HEK293T (cell line): ENCODE measurements at places on chromosomes 1 and 21.

DNA sequence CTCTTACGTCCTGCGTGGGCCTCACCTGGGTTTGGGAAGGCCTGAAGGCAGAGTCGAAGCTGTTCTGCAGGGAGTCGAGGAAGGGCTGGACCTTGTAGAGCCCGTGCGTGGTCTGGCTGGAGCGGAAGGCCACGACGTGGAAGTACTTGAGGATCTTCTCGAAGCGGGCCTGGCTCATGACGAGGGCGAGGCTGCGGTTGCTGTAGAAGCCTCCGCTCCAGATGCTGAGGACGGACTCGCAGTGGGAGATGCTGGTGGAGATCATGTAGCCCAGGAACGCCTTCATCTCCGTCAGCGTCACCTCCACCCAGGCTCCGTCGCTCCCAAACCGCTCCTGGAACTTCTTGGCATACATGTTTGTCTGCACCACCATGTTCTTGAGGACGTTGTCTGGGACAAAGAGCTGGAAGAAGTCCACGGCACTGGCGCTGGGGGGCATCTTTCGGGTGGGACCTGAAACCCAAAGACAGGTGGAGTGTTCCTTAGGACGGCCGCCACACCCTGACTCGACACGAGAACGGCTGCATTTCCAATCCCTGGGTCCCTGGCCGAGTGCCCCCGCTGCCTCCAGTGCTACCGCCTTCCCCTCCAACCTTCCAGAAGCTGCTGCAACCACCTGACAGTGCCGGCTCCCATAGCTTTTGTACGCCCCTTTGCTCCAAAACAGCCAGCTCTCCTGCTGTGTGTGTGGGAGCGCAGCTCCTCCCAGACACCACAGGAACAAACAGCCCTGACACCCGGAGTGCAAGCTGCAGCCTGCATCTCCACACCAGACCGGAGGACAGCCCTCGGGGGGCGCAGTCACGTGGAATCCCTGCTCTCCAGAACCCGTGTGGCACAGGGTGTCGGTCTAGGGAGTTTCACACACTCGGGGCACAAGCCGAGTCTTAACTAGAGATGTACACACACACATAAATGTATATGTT is 69.0 kb downstream of the PGBD5 start:
- DNase-seq, result no peak

DNA sequence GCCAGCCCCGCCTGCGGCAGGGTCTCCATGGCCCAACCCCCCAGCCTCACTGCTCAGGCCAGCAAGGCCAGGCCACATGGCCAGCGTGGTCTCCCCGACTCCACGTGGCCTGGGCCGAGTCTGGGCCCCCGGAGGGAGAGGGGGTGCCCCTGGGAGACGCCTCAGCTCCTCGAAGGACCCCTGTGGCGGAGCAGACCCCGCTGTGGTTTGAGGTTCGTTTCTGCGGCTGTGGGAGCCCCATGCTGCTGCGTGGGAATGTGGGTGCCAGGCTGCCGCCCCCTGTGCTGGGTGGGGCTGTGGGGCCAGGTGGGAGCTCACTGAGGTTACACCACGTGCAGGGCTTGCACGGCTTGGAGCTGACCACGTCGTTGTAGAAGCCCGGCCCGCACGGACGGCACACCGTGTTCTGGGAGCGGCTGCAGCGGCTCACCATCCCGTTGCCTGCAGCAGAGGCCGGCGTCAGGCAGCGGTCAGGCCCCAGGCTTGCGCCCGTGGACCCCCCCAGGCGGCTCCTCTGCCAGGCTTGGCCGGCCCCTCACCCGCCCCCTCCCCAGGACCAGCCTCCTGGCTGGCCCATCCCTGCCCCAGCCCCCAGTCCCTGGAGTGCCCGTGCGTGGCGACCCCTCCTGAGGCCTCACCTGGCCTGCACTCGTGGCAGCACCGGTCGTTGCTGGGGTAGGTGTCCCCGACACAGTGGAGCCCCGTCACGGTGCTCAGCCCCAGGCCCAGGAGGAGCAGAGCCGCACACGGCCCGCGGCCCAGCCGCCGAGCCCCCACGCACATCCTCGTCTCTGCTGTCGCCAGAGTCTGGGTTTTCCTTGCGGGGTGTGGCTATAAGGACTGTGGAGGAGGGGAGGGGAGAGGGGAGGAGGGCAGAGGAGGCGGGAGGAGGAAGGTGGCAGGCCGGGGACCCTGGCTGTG is at the start of gene TNFRSF4:
TNFRSF4 (minus strand) TSS at position 809 of the 921 bp plus-strand sequence; CDS start at position 783, 26 bp downstream.
- DNase-seq, result no peak

DNA sequence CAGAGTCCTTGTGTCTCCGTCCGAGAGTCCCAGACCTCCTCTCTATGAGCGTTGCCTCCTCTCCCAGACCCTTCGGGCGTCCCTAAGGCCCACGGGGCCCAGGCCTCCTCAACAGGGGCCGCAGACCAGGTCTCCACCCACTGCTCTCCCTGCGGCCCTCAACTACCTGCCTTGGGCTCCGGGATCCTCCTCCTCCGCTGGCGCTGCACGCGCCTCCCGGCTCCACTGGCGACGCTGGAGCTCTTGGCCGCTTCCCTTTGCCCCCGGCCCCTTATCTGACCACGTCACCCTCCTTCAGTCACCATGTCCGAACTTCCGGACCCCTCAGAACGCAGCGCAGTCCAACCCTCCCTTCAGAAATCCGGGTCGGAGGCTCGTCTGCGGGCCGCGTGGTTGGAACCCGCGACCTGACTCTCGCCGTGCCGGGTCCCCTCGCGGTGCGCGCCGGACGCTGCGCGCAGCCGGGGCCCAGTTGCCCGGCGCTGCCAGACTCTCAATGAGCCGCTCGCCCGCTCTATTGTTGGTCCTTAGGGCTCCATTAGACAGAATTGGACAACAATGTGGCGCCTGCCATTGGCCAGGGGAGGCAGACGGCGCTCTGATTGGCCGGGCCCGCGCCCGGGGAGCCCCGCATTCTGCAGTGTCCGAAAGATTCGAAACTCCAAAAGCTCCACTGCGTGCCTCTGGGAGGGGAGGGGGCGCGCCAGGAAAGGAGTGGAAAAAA is at the start of gene DMRTA2:
DMRTA2 (minus strand) TSS at position 498 of the 724 bp plus-strand sequence. CDS start 1,907 bp downstream, outside the sequence.
- DNase-seq, result peak; percentile 73

DNA sequence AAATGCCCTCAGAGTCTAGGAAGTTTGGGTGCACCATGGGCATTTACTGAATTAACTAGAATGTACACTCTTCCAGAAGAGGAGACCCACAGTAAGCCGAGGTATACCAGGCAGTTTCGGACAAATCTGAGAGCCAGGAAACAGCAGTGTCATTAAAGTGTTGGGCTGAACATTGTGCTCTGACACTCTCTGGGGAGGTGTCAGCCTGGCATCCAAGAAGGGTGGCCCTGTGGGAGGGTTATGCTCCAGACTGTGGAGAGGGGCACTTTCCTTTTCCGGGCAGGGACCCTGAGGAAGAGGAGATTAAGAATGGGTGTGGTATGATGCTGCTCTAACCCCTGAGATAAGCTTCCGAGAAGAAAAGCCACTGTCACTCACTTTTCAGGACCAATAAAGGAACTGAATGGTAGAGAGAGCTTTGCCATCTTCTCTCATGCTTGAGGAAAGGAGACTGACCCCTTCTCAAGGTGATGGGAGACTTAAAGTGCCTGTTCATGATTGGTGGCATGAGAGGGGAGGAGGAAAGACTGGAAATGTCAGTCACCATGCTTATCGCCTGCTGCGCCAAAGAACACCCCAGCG is 98.2 kb downstream of the UCK2 start:
- DNase-seq, result no peak

DNA sequence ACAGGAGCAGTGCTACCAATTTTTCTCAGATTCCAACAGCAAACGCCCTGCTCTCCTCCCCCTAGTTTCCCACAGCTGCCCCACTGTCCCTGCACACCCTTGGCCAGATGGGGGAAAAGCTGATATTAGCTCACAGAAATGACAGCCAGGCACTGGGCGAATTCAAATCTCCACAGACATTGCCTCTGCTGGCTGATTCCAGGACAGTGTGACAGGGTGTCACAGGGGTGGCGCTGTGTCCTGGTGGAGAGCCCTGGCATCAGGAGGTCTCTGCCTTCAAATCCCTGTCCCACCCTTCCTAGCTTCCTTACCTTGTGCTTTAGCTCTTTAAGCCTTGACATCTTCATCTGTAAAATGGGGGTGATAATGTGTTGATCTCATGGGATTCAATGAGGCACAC is 10.4 kb downstream of the OLIG1 start:
- no peak for DNase-seq

- no peak for DNase-seq
These were observed 510.6 kb downstream of the NCAM2 start for GRCh38 chr21:21508859-21509258.

- no peak for DNase-seq
These were observed 565.2 kb downstream of the LTN1 start for GRCh38 chr21:28427394-28428022.

GRCh38 chr1:208868554-208868953 is 624.4 kb upstream of the PLXNA2 start:
- DNase-seq, result no peak

GRCh38 chr1:204301171-204301957 is 58.4 kb downstream of the PLEKHA6 start:
- no peak for DNase-seq

DNA sequence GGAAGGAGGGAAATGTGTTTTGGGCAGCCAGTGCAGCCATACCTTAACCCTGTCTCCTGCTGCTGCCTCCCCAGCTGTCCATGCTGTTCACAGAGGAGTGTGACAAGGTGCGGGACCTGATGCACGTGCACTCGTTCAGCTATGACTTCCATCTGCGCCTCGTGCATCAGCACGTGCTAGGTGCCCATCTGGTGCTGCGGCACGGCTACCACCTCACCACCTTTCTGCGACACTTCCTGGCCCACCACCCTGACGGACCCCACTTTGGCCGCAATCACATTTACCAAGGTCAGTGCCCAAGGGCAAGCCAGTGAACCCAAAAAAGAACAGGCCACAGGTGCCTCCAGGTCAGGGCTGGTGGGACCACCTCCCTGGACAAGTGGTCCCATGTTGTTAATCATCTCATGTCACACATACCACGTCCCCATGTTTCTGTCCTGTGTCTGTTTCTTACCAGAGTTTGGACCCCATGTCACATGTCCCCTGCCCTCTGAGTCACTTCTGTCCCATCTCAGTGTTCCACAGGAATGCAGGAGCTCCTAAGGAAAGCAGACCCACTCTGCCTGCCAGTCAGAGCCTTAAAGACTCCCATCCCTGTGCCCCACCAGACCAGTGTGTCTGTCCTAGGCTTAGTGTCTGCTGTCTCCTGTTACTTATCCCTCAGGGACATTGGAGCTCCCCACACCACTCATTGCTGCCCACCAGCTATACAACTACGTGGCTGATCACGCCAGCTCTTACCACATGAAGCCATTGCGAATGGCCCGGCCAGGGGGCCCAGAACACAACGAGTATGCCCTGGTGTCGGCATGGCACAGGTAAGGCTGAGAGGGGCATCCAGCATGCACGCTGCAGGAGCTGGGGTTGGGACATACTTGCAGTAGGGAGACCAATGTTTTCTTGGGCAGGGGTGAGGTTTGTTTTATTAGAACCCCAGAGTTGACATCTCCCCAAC is 6.6 kb downstream of the HYI start:
- DNase-seq, result no peak

- DNase-seq, result no peak
These were observed 2.6 kb downstream of the BARHL2 start for GRCh38 chr1:90714521-90714951.

DNA sequence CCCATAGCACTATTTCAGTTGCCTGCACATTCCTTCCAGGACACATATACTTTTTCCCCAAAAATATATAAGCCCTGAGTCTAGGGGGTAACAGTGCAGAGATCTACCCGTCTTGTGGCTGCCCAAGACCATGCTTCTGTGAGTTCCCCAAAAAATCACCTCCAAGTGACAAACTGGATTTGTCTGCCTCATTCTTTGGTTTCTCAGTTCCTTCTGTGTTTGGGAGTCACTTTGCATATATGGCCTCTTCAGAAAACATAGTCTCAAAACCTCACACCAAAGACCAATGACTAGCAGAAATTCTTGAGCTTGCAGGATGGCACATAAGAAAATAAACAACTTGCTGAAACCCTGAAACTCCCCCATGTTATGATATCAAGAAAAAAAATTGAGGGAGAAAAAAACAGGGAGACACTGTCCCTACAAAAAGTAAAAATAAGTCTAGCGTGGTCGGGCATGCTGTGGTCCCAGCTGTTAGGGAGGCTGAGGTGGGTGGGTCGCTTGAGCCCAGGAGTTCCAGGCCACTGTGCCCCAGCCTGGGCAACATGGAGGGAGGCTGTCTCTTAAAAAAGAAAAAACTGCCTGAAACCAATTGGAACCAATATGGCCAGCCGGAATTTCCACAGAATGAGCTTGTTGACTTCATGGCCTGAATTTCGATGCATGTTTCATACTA is 8.0 kb downstream of the JMJD4 start:
- DNase-seq, result no peak

DNA sequence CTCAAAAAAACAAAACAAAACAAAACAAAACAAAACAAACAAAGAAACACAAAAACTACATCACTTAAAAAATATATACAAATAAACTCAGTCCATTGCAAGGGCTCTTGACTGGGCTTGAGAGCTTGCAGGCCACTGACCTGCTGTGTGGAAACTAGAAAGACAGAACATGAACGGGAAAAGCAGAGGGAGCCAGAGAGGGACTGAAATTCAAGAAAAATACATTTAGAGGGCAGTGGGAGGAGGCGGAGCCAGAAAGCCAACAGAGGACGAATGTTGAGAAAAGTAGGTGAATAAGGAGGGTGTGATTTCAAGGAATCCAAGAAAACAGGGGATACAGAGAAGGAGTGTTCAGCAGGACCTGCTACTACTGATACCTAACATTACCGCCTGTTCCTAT is 41.4 kb upstream of the PLA2G2C start:
- DNase-seq, result no peak

DNA sequence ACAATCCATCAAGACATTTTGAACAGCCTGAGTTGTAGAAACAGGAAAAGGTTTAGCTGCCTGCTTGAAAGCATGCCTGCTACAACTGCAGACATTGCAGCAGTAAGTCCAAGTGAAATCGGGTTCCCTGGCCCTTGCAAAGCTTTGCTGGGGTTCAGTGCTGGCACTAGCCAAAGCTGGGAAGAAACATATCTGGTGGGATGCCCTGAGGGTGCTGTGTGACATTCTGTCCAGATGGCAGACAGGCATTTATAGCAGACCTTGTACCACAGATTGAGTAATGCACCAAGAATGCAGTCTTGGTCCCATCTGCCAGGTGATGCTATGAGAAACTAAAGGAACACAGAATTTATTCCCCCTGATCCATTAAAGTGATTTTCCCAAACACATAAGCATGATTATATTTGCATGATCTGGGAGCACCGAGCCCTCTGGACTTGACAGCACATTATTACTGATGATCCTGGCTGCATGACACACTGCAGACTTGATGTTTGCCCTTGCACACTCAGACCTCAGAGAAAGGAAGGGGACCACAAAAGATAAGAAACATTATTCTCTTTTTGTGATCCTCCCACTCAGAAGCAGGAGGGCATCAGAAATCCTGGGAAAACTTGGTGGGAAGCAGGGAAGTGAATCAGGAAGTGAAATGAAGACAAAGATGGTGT is 223.7 kb upstream of the FAM78B start:
- no peak for DNase-seq

GRCh38 chr1:233530665-233531386 is 83.1 kb upstream of the KCNK1 start:
- DNase-seq, result no peak

- DNase-seq, result no peak
These were observed 1.4 kb upstream of the MDM4 start for GRCh38 chr1:204514828-204515227.
